ENCODE measurements at places on chromosomes 2 and 18.

DNA sequence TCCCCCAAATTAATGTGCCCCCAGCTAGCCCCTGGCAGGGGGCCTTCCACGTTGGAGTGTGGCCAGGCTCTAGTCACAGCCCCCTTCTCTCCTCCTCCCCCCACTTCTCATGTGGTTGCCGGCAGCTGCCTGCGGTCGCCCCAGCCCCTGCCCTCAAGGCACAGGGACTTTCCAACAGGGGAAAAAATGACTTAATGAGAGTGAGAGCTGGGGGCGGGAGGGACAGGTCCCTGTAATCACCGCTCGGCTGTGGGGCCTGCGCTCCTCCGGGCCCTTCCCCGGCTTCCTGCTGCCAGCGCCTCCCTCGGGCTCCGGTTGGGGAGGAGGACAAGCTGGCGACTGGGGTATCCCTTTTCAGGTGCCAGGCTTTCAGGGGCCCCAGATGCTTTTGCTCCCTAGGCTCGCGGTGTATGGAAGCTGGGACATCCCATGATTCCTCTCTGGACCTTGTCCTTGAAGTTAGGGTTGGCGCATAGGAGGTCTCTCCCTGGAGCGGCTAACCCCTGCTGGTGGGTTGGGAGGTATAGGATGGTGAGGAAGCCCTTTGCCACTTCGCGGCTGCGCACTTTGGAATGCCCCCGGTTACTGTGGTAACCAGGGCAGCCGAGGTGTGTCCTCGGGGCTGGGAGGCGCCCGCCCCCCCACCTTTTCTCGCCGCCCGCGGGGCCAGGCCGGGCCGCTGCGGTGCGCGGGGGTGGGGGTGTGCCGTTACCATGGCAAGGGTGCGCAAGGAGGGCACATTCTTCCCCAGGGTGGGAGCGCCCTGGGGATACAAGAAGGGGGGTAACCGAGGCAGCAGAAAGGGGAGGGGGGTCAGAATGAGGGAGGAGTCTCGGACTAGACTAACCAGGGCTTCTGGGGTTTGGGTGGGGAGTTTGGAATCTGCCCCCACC lies 16.1 kb downstream of the WNT10A start:
- peak; percentile 96 for DNase-seq

- no peak for DNase-seq
These were observed 1093.9 kb downstream of the CBLN2 start for GRCh38 chr18:71450257-71450656.

DNA sequence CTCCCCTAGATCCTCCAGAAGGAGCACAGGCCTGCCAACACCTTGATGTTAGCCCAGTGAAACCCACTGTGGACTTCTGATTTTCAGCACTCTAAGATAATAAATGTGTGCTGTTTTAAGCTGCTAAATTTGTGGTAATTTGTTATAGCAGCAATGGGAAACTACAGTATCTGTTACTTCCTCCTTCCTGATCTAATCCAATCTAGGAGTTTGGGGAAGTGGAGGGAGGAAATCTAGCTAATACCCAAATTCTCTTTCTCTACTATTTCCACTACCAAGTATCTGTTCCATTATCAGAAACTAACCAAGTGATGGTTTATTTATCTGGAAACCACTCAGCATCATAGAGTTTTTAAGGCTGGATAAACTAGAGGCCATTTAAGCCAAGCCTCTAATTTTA lies 64.9 kb downstream of the AFF3 start:
- DNase-seq: no peak

GRCh38 chr2:83991992-83992391 lies 467.1 kb downstream of the SUCLG1 start:
- no peak for DNase-seq

GRCh38 chr18:741931-742512 lies 29.6 kb upstream of the ENOSF1 start:
- DNase-seq: no peak

- no peak for DNase-seq
These were observed 1.7 kb upstream of the AQP12A start for GRCh38 chr2:240689975-240690374.

GRCh38 chr2:132586101-132586511 lies 83.9 kb downstream of the LYPD1 start:
- DNase-seq: no peak

DNA sequence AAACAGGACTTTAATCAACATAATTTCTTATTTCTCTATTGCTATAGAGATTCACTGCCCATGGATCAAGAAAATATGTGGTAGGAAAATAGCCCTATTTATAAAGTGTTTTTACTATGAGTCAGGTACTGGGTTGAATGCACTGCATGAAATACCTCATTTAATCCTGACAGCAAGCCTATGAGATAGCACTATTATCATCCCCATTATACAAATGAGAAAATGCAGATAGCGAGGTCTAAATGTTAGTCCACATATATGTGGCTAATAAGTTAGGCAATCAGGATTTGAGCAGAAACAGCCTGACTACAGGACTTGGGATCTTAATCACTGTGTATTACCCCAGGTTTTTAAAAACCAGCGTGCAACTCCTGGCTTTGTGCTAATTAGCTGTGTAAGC lies 8.5 kb upstream of the LYPD1 start:
- DNase-seq: no peak

DNA sequence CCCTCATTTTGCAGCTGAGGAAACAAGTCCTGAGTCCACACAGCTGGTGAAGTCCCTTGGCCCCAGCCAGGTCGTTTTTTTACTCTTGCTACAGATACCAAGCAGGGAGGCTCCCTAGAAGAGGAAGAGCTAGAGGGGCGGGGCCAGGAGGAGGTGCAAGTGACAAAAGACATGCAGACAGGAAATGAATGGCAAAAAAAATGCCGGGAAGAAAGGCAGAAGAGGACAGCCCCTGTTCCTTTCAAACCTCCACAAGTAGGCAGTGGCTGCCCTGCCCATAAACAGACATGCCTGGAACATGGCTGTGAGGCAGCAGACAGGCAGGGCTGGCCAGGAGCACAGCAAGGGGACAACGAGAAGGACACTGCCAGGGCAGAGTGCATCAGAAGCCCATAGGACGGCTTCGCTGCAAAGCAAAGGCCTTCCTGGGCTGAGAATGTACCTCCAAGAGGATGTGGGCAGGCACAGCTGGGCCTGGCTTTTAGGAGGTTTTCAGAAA lies 108.7 kb downstream of the ZBTB7C start:
- peak; percentile 81 for DNase-seq

GRCh38 chr18:25310045-25310444 lies 41.9 kb downstream of the ZNF521 start:
- no peak for DNase-seq

- DNase-seq: no peak
These were observed 49.4 kb downstream of the LONRF2 start for GRCh38 chr2:100272841-100273329.

GRCh38 chr2:44367591-44367990 lies 5.8 kb downstream of the CAMKMT start:
- no peak for DNase-seq

- DNase-seq: no peak
These were observed 162.1 kb downstream of the CD8B2 start for GRCh38 chr2:106649306-106649705.

All from activated naive CD4-positive, alpha-beta T cell treated with anti-CD3 and anti-CD28 coated beads for 36 hours (primary cell).